ENCODE measurements at places on chromosomes 1 and 21.
A peak's percentile ranks its signal among the peaks of the same experiment; 100 is the strongest.

- no peak for DNase-seq
These were observed 39.6 kb downstream of the MAP10 start for GRCh38 chr1:232844791-232845190.

DNA sequence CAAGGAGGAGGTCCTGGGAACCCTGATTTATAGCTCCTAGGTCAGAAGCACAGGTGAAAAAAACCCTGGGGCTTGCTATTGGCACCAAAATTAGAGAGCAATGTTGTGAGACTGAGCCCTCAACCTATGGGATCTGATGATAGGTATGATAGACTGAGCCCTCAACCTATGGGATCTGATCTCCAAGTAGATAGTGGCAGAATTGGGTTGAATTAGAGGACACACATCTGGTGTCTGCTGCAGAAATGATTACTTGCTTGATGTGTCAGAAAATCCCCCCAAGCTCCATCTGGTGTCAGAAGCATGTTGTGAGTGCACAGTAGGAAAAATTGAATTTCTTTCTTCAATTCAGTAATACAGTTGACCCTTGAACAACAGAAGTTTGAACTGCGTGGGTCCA, 62.4 kb downstream of the MAP3K21 start:
- DNase-seq, result no peak

GRCh38 chr1:93692451-93692861, 10.8 kb upstream of the BCAR3 start:
- DNase-seq, result no peak

DNA sequence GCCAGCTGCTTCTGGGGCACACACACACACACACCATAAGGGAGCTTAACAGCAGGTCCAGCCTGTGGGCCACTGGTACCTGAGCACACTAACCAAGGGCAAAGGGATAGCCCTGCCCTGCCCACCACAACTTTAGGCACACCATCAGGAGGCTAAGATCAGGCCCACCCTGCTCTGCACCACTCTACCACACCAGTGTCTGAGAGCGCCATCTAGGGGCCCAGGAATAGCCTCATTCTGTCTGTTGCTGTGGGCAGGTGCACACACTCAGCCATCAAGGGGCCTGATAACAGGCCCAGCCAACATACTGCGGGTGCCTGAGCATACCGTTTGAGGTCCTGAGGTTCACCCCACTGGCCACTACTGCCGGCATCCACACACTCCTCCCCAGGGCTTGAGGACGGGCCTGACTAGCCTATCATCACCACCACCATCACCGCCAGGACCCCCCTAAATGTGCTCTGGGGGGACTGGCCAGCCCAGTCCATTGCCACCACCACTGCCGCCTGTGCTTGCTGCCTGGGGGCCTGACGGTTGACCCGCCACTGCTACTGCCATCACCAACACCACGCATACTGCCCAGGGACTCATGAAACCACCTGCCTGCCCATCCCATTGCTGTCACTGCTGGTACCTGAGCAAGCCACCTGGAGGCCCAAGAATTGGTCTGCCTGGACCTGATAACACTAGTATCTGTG, 31.3 kb downstream of the NSL1 start:
- peak; percentile 33 for DNase-seq

GRCh38 chr1:118739501-118739900, 248.6 kb downstream of the TBX15 start:
- DNase-seq, result no peak

GRCh38 chr1:115531631-115532264, 110.0 kb upstream of the VANGL1 start:
- no peak for DNase-seq

DNA sequence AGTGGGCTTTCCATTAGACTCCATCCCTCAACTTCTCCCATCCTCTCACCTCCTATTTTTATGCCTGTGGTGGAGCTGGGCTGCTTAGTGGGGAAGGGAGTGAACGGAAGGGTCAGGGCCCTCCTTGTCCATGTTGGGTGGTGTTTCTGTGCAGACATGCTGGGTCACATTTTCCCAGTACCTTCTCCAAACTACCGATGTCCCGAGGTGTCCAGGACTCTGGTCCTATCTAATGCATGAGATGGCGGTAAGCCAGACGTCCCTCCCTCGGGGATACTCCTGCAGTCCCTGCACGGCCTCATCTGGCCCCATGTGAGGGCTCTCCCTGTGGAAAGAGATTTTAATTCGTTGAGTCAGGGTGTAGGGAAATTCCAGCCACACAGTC, 61.0 kb downstream of the OBSCN start:
- no peak for DNase-seq

DNA sequence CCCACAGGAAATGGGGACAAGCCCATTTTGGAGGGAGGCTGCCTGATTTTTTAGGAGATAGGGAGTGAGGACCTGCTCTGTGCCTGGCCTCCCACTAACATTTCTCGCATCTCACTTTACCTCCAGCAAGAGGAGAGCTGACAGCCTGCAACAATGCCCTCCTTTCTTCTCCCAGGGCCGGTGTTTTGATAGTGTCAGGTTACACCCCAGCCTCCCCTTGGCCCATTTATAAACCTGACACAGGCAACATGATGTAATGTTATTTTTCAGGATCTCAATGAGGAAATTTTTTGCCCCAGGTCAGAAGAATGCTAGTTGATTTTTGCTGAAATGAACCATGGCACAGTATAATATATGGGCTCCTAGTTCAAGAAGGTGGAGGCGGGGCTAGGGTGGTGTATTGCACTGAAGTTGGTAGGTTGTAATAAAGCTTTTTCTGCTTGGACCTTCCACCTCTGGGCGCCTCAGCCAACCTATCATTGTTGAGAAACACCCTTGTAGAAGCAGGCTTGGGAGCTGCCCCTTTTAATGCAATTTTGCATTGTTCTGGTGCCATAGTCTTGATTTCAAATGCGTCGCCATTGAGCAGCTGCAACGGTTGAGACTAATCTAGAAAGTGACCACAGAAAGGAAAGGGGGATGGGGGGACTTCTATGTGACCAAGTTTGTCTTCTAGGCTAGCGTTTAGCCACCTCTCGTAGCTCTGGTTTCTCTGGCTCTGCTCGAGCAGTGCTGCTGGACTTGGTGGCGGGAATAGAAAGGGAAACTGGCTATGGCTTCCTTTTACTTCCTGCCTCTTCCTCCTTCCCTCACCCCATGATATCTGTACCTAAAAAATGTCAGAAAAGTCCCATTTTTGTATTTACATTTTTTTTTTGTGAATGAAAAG, 53.0 kb downstream of the PBX1 start:
- DNase-seq, result no peak

DNA sequence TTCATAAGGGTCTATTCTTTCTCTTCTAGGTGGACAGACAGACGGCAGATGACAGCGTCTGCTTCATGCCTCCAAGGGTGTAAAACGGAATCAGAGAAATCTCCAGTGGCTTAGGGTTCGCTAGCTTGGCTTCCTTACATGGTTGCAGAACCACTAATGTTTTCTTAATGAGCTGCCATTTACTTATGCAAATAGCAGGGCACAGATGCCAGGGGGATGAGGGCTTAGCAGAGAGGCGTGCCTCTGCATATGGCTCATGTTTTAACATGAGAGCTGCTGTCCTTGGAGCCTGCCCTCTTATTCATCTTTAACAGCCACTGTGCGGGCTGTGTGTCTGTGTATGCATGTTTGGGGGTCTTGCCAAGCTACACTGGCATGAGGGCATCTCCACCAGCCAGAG, 119.6 kb downstream of the IER5 start:
- no peak for DNase-seq

DNA sequence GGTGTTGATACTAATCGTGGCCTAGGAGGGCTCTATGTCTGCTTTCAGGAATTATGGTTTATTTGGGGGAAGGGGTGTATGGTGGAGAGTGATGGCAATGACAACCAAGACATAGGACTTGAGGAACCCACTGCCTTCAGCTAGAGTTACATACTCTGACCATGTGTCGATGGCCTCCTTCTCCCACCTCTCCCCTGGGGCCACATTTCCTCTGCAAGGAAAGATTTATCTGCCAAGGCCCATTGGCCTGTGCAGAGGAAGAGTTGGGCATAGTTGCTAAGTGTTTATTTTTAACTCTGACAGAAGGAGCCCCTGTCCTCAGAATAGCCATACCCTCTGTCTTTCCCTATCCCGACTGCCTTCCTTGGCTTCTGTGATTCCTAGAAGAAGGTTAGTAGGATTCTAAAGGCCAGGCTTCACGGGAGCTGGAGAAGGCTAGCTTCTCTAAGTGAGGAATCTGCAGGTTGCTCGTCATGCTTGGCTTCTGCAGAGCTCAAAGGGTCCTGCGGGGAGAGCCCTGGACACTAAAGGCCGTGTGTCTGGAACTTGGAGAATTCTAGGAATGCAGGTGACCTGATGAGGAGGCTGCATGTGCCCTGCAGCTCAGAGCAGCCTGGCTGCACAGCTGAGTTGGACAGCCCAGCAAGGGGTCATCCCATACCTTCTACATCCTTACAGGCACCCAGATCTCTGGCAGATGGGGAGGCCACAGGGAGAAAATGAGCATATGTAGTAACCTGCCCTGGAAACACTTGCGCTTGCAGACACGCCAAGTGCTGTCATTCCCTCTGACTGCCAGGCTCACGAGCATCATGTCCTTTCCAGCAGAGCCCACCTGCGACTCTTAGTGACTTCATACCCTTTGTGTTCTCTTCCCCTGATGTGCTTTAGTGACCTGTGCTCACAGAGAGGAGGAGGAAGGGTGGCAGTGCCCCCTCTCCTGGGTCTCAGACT, 9.7 kb downstream of the MAPKAPK2 start:
- DNase-seq, result no peak

GRCh38 chr1:12490532-12491142, 127.4 kb downstream of the DHRS3 start:
- DNase-seq, result no peak

DNA sequence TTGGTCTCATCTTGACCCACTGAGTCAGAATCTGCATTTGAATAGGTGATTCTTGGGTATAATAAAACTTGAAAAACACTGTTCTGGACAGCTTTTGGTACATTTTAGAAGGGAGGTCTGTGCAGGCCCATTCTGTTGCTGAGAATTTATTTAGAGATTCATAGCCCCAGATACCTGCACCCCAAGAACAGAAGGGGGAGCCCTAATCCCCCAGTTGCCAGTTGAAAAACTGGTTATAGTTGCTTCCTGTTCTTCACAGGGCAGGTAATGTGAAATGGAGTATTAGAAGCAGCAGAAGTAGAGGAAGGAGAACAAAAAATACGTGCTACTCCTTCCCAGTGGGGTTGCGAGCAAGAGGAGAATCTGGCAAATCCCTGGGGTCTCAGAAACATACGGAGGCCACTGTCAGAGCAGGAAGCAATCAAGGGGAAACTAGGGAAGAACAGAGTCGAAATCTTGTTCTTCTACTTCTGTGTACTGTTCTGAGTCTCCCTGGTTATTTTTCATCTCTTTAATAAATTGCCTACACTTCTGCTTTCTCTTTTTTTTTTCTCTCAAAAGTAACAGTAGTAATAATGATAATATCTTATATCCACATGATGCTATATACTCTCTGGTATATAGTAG, 4.6 kb upstream of the CLCA2 start:
- DNase-seq, result no peak

GRCh38 chr1:75745276-75745675, 20.8 kb downstream of the ACADM start:
- DNase-seq, result no peak

DNA sequence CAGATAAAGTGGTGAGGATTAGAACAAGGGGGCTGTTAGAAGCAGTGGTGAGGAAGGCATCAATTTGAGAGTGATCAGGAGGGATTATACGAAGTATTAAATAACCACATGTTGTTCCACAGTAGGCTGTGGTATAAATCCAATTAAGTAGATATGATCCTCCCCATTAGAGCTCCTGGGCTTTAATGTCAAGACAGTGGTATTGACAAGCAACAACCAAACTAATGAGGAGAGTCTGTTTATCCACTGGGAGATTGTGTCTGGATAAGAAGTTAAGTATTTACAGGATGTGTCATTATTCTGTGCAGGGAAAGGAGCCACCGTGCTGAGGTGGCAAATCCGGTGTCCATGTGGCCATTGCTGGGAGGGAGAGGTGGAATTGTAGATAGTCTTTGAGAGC, 5.8 kb downstream of the ACTN2 start:
- no peak for DNase-seq

DNA sequence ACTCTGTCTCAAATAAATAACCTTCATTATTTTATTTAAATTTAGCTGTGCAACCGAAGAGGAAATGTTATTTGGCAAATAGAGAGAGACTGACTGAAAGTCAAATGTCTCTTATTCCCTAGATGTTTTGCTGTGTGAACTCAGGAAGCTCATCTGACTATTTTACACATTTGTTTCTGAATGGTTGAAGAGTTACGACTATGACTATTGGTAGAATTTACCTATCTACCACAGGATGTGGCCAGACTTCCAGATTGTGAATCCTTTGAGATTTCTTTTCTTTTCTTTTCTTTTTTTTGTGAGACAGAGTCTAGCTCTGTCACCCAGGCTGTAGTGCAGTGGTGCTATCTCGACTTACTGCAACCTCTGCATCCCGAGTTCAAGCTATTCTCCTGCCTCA, 5.3 kb upstream of the SDE2 start:
- DNase-seq, result no peak

DNA sequence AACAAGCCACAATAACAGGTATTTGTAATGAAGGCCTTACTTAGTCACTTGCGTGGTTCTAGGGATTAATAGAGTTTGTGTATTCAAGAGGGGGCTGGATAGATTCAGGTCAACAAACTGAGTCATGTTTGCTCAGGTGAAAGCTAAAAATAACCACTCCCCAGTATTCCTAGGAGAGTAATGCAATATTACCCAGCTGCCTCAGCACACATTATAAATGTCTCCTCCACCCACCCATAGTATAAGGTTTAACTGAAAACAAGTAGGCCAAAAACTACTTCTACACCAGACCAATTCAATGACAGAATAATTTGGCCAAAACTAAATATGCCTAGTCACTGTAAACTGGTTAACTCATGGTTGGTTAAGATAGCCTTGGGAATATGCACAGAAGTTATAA, 34.4 kb downstream of the WLS start:
- DNase-seq, result no peak

- no peak for DNase-seq
These were observed 83.0 kb downstream of the MAN1C1 start for GRCh38 chr1:25699500-25700143.

DNA sequence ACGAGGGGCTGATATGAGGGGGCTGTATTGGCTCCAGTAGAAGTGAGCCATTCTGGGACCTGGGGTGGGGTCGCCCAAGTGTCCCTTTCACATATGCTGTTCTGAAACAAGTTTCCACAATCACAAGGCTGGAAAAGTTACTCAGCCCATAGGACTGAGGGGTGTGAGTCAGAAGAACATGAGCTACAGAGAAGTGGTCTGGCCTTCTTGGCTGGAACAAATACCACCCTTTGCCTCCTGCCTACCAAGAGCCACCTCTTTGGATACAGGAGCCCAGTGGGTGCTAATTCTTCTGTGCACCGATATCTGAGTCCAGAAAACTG, 42.4 kb downstream of the MEF2D start:
- no peak for DNase-seq

DNA sequence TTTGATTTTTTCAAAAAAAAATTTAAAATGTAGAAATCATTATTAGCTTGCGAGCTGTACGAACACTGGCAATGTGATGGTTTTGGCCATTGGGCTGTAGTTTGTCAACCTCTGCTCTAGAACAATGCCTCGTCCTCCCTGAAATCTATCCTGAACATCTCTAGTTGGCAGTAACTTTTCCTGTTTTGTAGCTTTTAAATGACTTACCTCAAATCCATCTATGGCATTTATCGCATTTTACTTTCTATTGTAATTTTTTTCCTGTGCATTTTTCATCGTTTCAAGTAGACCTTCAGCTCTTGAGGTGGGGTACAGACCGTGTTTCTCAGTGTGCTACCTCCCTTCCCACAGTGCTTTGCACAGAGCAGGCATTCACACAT, 30.4 kb upstream of the A3GALT2 start:
- DNase-seq, result no peak

Measured in activated CD4-positive, alpha-beta T cell treated with anti-CD3 and anti-CD28 coated beads for 24 hours (primary cell).